ENCODE measurements at places on chromosomes 2 and 18.

DNA sequence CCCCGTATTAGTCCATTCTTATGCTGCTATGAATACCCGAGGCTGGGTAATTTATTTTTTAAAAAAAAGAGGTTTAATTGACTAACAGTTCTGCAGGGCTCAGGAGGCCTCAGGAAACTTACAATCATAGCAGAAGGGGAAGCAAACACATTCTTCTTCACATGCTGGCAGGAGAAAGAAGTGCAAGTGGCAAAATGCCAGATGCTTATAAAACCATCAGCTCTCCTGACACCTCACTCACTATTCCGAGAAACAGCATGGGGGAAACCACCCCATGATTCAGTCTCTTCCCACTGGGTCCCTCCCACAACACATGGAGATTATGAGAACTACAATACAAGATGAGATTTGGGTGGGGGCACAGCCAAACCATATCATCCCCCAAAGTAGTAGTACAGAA, 2148.5 kb upstream of the PIK3C3 start:
- DNase-seq = no peak

DNA sequence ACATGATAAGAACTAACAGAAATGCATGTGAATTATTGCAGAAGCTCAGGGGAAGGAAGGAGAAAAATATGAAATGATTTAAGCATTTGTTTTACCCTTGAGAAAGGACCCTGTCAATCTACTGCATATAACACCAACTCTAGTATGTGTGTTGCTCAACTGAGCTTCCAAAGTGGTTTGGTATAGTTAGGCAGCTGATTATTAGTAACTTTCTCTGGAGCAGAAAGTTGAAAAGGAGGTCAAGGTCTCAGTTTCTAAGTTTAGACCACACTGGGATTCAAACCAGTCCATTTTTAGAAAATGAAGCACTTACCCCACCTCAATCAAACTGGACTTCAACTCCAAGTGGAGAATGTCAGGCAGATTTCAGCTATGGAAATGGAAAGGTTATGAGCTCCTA, 123.3 kb upstream of the CDC42EP3 start:
- DNase-seq = no peak

DNA sequence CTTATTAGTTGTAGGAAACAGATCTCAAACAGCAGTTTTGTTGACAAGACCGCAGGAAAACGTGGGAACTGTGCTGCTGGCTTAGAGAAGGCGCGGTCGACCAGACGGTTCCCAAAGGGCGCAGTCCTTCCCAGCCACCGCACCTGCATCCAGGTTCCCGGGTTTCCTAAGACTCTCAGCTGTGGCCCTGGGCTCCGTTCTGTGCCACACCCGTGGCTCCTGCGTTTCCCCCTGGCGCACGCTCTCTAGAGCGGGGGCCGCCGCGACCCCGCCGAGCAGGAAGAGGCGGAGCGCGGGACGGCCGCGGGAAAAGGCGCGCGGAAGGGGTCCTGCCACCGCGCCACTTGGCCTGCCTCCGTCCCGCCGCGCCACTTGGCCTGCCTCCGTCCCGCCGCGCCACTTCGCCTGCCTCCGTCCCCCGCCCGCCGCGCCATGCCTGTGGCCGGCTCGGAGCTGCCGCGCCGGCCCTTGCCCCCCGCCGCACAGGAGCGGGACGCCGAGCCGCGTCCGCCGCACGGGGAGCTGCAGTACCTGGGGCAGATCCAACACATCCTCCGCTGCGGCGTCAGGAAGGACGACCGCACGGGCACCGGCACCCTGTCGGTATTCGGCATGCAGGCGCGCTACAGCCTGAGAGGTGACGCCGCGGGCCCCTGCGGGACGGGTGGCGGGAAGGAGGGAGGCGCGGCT, at the start of gene TYMS:
TSS of gene TYMS (plus strand) at position 343 of the 690 bp plus-strand sequence. CDS start at position 433, 90 bp downstream.
- peak; percentile 71 for DNase-seq

DNA sequence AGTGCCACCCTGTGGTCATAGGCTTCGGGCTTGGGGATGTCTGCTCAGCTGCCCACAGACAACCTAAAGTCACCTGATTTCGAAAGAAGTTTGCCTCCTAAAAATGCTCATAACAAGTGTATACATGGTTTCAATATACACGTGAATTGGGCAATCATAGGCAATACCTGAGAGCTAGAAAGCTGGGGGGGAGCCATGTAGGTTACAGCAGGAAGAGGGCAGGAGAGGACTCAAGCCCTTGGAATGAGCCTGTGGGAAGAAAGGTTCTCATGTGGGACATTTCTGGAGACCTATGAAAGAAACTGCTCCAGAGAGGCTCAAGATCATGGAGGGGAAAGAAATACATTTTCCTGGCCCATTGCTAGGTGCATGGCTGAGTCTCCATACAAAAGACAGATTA, 109.7 kb downstream of the ACOXL start:
- no peak for DNase-seq

- no peak for DNase-seq
Measured at GRCh38 chr18:5622905-5623304, 79.1 kb upstream of the EPB41L3 start.

- no peak for DNase-seq
Measured at GRCh38 chr2:224174990-224175389, 135.9 kb upstream of the SERPINE2 start.

DNA sequence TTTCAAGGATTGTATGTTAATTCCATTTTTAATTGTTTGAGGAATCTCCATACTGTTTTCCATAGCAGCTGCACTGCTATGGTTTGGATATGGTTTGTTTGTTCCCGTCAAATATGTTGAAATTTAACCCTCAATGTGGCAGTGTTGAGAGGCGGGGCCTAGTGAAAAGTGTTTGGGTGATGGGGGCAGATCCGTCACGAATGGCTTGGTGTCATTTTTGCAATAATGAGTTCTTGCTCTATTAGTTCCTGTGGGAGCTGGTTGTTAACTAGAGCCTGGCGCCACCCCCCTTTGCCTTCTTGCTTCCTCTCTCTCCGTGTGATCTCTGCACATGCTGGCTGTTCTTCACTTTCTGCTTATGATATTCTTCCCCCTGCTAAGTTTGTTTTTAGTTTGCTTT, 71.4 kb upstream of the LDLRAD4 start:
- no peak for DNase-seq

DNA sequence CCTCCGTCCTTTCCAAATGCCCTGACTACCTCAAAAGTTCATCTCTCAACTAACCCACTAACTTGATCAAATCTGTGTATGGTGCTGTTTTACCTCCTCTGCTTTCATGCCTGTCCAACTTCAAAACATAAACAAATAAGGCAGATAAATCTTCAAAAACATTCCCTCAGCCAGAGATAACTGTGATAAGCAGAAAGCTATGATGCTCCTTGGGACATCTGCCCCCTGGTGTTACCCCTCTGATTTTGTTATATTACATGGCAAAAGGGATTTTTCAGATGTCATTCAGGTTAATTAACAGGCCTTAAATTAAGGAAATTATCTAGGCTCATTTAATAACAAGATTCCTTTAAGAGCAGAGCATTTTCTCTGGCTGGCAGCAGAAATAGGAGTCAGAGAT, 810.8 kb upstream of the CHAC2 start:
- DNase-seq = no peak

DNA sequence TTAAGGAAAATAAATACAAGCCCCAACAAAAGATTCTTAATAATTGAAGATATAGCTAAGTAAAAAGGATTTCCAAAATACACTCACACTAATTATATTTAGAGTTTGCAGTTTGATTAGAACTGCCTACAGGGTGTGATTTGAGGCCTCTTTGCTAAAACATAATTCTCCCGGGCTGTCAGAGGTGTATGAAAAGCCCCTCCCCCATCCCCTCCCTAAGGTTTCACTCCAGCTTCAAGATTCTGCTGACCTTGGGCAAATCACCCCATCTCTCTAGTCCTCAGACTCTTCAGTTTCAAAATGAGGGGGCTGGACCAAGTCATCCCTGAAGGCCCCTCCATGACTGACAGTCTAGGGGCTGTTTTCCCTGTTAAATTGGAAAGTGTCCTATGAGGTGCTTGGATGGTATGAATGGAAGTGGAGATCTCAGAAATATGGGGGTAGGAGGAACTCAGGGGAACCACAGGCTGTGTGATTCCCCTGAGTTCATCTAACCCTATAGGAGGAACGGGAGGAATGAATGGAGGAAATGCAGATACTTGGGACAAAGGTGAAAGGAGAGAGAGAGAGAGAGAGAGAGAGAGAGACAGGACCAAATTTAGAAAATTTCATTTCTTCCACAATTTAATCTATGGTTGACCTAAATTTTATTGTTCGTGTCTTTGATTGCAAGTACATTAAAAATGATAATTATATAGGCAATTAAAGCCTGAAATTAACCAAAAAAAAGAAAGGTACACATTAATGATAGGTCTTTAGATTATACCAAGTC, 107.5 kb downstream of the SPP2 start:
- no peak for DNase-seq

- DNase-seq = no peak
Measured at GRCh38 chr2:42327125-42327524, 33.9 kb downstream of the COX7A2L start.

DNA sequence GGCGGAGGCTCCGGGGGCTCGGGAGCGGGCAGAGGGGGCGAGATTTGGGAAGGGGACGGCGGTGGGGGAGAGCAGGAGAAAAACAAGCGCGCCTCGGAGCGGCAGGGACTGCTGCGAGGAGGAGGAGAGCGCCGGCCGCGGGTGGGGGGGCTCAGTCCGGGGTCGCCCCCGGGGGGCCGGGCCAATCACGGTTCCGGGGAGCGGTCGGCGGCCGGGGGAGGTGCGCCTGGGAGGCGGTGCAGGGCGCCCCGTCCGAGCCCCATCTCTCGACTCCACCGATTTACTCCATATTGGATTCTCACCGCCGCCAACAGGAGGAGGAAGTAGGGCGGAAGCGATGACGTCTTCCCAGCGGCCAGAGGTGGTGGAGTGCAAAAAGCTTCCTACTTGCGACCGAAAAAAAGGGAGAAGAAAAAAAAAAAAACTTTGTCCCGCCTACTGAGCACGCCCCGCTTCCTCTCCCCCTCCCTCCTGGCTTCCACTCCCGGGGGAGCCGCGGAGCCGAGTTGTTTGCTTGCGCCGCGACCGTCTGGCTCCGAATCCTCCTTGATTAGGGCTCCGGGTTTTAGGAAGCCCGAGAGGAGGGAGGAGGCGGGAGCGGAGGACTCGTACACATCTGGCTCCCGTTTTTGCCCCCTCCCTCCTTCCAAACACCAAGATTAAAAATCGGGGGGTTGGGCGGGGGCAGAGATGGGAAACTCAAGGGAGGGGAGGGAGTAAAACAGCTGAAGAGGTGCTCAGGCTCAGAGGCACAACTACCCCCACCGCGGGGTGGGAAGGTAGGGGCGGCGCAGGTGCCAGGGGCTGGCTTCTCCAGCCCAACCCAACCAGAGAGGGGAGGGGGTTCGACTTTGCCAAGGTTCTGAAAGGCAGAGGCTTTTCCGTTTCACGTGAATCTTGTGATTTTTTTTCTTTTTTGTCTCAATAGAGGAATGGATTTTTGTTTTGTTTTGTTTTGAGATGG, at the start of gene SPRED2:
TSS of gene SPRED2 (minus strand) at position 373 of the 964 bp plus-strand sequence. CDS start 612 bp downstream, outside the sequence.
- DNase-seq = peak; percentile 74

DNA sequence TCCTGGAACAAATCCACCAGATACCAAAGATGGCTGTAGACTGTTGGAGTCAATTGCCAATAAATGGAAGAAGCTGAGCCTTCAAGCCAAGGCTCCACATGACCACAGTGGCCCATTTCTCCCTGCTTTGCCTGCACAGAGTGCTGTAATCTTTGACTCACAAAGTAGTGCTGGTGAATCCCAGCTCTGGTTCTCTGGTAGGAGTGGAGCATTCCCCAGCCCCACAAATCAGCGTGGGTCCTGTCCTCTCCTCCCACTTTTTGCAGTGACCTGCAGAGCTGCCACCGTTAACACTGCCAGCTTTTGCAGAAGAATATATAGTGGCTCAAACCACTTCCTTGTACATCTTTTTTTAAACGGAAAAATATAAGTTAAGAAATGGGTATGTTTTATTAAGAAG, 93.9 kb downstream of the MGAT5 start:
- DNase-seq = no peak

DNA sequence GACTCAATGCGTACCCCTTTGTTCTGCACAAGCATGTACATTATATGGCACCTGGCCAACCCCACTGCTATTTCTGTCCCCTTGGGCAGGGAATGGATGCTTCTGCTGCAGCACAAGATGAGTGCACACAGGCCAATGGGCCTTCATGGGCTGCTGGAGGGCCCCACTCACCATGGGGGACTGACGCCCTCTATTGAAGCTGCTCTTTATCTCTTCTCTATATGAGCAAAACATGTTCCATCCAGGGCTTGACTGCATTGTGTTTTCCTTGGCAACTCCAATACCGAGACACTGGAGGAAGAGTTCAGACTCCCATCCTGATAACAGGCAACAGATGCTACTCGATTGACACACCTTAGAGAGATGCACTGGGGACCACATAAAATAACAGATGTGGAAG, 251.6 kb upstream of the NCKAP5 start:
- DNase-seq = no peak

DNA sequence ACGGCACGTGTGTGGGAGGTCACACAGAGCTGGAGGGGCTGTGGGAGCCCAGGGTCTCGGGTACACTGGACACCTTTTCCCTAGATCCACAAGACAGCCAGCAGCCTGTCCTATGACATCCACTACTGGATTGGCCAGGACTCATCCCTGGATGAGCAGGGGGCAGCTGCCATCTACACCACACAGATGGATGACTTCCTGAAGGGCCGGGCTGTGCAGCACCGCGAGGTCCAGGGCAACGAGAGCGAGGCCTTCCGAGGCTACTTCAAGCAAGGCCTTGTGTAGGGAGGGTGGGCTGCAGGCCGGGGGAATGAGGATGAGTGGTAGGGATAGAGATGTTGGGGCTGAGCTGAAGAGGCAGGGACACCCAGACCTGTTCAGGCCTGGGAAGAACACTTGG, 6.6 kb downstream of the VIL1 start:
- no peak for DNase-seq

- no peak for DNase-seq
Measured at GRCh38 chr2:108377815-108378630, at the start of gene SULT1C4. Gene SULT1C4 (plus strand): TSS chr2:108377954. CDS start chr2:108378338, 384 bp downstream.

GRCh38 chr18:63311118-63312018, 8.2 kb downstream of the BCL2 start:
- no peak for DNase-seq

- no peak for DNase-seq
Measured at GRCh38 chr2:48482769-48483168, 47.2 kb upstream of the STON1 start.

DNA sequence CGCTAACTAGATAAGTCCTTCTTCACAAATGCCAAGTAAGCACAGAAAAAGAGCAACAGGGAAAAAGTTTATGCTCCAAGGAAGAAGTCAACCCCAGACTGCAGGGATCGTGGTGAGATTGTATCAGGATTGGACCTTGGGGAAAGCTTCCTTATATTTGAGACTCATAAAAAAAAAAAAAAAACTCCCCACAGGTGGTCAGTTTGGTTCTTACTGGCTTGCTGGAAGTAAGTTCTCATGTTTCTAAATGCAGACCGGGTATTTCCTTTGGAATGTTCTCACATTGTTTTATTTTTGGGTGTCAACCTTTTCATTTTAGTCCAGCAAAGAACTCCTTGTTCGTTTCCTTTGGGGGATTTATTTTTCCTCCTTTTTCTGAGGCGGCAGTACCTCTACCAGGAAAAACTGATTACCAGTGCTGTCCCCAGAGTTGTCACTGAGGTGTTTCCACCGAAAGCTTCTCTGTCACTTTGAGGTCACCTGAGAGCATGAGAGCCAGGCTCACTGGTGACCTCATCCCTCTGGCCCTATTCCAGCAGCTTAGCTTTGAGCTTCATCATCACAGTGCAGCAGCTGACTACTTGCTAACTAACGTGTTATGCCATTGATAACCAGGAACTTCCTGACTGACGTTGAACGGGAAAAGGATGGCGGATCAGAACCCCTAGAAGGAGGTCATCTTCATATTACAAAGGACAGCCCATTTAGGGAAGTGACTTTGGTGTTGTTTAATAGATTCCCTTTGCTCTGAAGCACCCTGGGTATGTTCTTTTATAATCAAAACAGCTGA, 16.8 kb upstream of the ATP8B1 start:
- no peak for DNase-seq
